ENCODE measurements at places on chromosomes 7 and 10.

DNA sequence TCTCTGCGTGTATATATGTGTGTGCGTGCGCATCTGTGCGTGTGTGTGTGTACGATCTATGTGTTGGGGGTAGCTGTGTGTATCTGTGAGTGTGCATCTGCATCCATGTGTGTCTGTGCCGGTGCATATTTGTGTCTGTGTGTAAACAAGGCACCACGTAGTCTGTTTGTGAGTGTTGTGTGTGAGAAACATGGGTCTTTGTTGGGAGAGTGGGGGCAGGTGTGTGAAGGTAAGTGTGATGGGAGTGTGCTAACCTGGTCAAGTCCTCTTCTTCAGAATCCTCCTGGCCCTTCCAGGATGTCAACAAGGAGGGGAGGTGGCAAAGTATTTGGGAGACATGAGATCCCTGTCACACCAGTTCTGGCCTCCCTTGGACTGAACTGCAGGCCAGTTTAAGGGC, 87.2 kb downstream of the HIF1AN start:
- DNase-seq: no peak

DNA sequence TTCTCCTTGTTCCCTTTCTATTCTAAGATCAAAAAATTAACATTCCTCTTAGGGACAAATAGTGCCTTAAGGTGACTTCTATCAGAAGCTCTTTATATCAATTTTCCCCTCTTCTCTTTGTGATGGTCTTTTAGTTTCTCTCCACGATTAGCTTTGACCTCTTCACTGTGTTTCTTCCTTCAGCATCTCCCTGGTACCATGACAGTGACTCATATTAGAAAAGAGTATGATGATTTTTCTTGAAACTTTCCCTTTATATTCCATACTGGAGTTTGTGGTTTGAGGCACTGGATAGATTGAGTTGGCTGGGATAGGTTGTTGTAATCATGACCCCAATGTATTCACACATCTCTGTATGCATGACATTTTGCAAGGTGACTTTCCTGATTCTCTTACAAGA, 335.6 kb upstream of the GLI3 start:
- no peak for DNase-seq

DNA sequence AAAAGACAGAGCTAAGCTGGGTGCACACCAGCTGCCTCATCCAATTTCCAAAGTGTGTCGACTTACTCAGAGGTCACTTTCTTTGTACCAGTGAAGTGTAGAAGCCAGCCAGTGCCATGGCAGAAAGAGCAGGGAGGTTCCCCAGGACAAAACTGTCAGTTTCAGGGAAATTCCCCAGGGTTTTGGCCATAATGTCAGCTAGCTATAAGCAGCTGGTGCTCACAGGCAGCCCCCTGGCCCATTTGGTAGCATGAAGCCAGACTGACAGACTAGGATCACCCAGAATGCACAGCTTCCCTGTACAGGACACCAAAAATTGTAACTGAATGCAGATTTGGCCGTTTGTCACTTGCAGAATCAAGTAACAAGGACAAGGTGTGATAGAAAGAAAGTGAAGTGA, 28.6 kb downstream of the MRPL32 start:
- no peak for DNase-seq

DNA sequence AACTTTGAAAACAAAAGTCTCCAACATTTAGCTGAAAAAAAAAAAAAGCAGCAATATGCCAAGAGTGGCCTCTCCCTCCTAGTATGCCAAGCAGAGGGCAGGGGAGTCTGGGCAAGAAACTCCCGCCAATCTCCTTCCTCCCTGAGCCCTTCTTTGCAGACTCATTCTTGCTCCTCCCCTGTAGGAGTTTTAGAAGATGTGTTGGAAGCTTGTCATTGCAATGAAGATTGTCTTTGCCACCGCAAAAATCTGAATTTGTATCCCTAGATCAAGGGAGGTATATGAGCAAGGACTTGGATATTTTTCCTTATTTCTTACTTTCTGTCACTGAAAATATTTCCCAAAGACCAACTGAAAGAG, 2.6 kb upstream of the TNS3 start:
- no peak for DNase-seq

DNA sequence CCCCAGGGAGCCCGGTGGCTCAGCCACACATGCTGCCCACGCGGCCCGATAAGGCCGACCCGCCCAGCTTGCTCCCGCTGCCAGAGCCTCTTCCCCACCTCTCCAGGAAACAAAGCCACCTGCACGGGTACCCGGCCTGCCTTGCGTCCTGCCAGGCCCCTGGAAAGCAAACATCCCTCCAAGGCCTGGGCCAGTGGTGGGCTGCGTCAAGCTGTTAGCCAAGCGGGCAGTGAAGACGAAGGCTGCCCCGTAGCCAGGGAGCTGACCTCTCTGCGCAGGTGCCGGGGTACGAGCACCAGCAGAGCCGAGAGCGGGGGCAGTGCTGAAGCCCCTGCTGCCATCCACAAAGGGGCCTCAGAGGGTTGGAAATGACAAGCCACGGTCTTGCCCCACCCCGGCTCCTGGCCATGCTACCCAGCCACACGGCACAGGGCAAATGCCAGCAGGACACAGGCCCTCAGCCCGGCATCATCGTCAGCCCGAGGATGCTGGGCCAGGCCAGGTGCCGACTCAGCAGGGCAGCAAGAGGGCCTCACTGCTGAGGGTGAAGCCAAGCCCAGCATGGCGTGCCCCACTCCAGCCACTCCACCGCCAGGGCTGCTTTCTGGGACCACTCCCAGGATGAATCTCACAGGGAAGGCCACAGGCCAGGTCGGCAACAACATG, 140.0 kb downstream of the PTPRN2 start:
- DNase-seq: no peak

GRCh38 chr10:47334466-47335295, 12.4 kb downstream of the GDF2 start:
- DNase-seq: no peak

- no peak for DNase-seq
Measured at GRCh38 chr10:112136486-112137153, 46.9 kb downstream of the GPAM start.

- DNase-seq: peak; percentile 90
Measured at GRCh38 chr7:20083781-20084180, 133.4 kb downstream of the MACC1 start.

GRCh38 chr7:128939075-128939860, 1.5 kb downstream of the IRF5 start:
- DNase-seq: no peak

DNA sequence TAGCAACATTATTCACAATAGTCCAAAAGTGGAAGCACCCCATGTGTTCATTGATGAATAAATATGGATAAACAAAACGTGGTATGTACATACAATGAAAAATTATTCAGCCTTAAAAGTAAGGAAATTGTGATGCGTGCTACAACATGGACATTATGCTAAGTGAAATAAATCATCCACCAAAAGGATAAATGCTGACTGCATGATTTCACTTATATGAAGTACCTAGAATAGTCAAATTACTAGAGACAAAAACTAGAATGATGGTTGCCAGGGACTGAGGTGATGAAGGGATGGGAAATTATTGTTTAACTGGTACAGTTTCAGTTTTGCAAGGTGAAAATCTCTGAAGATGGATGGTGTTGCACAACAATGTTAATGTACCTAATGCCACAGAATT, 56.6 kb downstream of the THSD7A start:
- DNase-seq: no peak

DNA sequence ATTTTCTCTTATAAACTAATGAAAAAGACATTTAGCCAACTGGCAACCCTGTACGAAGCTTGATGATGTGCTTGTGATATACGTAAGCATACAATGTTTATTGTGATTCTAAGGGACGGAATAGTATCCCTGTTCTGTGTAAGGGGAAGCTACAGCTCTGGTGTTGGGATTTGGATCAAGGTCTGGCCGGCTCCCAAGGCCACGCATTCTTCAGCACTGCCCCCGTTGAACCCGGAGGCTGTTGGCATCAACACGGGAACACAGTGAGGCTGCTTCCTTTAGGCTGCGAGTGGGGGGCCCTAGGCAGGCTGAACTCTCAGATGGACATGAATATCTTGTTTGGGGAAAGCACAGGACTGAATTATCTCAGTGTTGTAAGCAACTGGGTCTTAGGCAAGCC, 180.6 kb downstream of the CAMK1D start:
- DNase-seq: no peak

- no peak for DNase-seq
Measured at GRCh38 chr7:3710531-3710930, 409.5 kb downstream of the SDK1 start.

DNA sequence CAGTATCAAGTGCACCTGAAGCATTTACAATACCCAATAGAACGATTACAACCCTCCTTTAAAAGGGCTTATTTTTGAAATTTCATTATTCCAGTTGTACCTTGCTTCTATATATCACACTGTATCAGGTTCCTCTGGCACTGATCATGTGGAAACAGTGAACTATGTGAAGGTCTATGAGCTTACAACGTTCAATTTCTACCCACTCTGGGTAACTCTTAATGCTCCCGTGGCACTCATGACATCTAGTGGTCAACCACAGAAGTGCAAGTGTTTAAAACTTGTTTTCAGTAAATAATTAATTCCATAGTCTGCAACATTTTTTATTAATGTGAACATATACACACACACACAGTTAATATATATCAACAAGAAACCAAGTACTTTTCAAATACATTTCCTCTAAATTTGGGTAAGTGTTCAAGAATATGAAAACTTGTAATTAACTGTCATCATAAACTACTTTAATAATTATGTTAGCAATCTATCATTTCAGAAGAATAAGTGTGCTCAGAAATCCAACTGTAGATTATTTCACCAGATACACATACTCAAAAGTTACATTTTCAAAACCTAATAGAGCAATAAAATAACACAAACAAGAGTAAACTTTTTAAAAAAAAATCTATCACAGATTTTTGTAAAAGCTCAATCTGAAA, 61.0 kb downstream of the MPP7 start:
- peak; percentile 56 for DNase-seq

GRCh38 chr10:118472415-118473304, 122.8 kb downstream of the PRLHR start:
- DNase-seq: no peak

- no peak for DNase-seq
Measured at GRCh38 chr7:92924800-92925199, 88.4 kb upstream of the CDK6 start.

GRCh38 chr10:26323219-26323618, 106.6 kb downstream of the GAD2 start:
- no peak for DNase-seq

DNA sequence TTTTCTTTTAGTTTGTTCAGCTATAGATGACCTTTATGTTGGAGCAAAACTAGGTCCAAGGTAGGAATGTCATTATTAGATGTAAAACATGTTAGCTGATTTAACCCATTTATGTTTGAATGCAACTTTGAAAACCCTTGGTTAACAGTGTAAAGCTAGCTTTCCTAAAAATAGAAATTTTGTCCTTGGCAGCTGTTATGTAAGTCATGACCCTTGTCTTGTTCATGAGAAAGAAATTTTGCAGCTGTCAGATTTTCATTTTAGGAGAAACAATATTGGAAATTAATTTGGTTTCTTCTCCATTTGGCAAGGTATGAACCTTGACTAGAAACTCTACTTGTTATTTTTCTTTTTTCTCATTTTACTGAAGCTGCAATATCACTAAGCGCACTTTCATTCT, 23.9 kb upstream of the CCAR1 start:
- DNase-seq: no peak

DNA sequence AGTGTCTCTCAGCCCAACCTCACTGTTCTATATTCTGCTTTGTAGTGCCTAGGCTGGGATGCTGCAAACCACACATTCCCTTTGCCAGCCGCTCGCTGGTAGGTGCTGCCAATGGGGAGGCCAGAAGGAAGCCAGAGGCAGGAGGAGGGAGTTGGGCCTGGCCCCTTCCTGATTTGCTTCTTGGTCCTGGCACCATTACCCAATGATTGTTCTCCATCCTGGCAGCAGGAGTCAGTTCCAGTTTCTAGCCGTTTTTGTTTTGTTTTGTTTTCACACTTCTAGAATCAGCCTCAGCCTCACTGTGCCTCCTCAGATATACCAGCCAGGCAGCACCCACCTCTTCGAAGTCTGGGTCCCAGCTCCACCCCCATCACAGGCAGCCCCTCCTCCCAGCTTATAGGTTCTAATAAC, 27.4 kb upstream of the LOXL4 start:
- DNase-seq: no peak

DNA sequence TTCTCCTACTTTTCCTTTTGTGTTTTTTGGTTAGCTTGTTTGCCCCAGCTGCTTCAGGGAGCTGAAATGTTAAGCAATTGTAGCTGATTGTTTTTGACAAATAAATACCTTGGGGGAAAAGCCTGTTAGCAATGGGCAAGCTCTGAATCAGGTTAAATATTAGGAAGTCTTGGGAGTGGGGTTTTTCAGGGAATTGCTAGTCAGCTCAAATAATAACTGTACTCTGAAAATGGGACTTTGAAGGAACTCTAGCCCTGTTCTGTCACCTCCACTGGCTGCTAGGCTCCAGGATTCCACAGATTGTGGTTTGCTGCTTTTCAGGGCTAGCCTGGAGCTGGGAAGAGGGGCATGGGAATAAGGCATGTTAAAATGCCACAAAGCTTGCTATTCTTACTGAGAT, 39.5 kb downstream of the ADK start:
- no peak for DNase-seq

- DNase-seq: peak; percentile 61
Measured at GRCh38 chr10:101856626-101857025, 13.0 kb upstream of the KCNIP2 start.

GRCh38 chr7:91656541-91657482, 223.7 kb downstream of the MTERF1 start:
- peak; percentile 48 for DNase-seq

DNA sequence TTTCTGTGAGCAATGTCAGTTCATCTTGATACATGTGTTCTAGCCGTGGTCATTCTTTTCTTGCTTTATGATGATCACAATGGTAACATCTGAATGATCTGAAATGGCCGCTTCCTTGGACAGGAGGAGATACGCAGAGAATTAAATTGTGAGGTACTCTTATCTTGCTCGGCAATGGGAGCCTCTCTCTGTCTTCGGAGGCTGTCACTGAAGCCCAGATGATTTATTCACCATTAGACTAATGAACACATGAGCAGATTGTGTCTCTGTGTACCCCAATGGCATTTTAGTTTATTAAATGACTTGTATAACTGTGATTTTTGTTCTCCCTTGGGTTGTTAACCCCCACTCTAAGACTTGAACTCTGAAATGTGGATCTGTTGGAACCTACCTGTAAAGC, 38.6 kb downstream of the RBM33 start:
- no peak for DNase-seq

DNA sequence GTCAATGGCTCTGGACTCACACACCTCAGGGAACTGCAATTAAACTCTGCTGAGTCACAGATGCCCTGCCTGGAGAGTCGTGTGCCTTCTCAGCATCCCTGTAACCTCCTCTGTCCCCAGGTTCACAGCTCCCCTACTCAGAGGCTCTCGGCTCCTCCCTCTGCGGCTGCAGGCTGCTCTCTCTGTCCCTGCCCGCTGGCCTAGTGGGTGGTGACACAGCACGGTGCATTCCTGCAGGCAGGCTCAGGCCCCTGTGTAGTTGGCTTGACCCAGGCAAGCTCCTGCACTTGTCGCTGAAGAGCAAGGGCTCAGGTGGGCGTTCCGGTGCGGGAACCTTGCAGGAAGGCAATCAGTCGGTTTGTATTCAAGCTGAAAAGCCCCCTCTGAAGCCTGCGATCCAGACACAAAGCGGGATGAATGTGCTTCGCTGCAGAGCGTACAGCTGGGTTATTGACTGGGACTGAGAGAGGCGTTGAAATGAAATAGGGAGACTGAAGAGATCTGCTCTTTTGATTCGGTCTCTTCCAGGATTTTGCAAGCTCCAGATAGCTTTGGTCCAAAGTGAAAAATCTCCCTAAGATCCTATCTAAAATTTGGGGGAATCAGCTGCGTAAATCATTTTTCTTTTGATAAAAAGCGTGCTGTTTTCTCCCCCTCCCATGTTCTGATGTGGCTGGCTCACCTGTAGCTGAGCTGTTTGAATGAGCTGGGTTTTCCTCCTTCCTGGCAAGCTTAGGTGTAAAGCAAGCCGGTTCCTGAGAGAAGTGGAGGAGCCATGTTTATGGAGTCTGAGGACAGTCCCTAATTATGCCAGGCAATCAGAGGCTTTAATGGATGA, 208.7 kb upstream of the PHYHIPL start:
- no peak for DNase-seq
